ENCODE measurements at places on chromosomes 4 and X.

- DNase-seq: no peak
Observed at GRCh38 chr4:11299016-11299415, 129.7 kb downstream of the HS3ST1 start.

DNA sequence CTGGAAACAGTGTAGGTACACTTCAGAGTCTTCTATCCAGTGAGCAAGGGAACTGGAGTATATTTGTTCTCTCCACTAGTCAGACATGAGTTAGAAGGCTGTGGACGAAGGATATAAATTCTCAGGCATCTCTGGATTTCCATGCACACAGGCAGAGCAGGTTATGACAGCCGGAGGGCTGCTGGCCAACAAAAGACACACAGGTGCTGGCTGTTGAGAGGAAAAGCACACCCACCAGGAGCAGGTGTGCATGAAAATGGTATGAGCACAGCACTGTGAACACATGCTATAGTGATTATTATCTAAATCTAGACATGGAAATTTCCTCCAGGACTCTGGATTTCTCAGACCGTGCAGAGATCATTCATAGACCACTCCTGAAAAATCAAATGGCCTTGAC, 444.7 kb upstream of the RPS6KA3 start:
- DNase-seq: no peak

GRCh38 chr4:85166318-85166717, 199.8 kb upstream of the WDFY3 start:
- DNase-seq: no peak

GRCh38 chr4:185997296-185997695, 71.7 kb upstream of the TLR3 start:
- DNase-seq: no peak

- DNase-seq: no peak
Observed at GRCh38 chr4:143232277-143232676, 47.6 kb downstream of the USP38 start.

- DNase-seq: no peak
Observed at GRCh38 chrX:10725071-10725470, 104.7 kb upstream of the MID1 start.

GRCh38 chrX:48826876-48827653, 752 bp downstream of the ERAS start:
- DNase-seq: no peak

DNA sequence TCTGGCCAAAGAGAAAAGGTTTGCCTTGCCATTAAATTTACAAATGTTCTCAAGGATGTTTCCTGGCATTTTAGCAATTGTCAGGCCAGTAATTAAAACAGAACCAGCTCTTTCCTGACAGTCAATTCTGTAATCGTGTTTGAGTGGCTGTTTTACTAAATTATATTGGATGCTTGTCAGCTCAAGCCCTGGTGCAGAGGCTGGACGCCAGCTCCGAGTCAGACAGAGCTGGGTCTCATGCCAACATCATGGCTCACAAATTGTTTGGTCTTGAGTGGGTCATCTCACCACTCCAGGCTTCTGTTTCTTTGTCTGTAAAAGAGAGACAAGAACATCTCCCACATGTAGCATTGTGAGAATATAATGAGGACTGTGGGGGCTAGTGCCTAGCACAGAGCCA, 190.3 kb upstream of the PSAPL1 start:
- no peak for DNase-seq

DNA sequence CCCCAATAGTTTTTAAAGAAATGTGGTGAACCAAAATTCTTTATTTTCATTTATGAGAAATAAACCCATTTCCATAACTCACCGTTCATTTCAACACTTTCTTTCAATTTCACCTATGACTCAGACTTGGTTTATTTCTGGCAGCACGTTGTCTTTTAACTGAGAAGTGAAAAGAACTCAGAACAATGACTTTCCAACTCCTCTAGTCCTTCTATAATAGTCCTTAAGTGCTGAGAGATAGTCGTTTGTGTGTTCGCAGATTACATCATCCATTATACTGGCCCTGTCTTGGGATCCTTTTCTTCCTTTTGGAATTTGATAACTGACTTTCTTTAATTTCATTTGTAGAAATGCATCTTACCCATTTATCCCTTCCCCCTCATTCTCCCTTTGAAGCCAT, 113.6 kb downstream of the GLUD2 start:
- DNase-seq: peak; percentile 0

DNA sequence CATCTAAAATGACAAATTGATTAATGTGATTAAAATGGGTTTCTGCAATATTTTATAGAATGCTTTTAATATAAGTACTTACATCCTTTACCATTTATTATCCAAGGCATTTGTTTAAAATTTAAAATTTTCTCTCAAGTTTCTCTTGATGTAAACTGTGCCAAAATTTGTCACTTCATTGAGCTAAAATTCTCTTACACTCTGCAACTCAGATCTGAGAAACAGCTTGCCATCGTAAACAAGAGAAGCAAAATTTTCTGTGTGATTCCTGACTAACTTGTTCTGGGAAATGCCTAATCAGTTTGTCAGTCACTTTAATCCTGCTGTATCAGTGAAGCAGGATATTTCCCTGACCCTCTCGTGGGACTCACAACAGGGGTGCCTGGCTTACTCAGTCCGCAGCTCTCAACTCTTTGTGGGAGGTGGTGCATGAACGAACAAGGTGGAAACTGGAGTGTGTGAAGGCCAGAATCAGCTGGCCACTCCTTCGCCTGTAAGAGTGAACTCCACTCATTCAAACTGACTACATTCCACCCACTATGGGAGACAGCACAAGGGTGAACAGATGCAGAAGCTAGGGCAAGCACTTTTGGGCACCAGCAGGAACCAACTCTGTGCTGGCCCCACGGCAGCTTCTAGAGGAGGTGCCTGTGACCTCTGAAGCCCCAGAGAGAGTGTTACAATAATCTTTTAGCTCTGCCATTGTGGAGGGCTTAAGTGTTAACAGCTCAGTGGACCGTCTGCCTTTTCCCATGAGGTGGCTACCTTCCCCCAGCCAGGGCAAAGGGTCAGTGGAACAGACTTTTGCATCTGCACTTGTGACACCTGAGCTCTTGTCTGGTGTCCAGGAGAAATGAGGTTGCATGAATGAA, 349.4 kb downstream of the FAT4 start:
- no peak for DNase-seq

- DNase-seq: no peak
Observed at GRCh38 chrX:34404386-34405070, 252.6 kb downstream of the TMEM47 start.

DNA sequence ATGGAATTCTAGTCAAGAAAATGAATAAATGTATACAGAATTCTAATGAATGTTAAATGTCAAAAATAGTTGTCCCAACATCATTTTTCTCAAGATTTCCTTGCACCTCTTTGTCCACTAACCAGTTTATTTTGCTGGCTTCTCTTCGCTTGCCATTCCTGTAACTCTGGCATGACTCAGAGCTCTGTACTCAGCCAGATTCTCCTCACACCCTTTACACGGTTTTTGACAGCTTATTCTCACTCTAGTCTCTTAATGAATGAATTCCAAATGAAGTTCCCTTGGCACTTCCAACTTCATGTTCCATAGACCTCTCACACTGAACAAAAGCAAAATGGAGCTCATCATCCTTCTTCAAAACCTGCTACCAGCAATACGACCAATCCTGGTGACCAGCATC, 419.3 kb upstream of the SLIT2 start:
- no peak for DNase-seq

DNA sequence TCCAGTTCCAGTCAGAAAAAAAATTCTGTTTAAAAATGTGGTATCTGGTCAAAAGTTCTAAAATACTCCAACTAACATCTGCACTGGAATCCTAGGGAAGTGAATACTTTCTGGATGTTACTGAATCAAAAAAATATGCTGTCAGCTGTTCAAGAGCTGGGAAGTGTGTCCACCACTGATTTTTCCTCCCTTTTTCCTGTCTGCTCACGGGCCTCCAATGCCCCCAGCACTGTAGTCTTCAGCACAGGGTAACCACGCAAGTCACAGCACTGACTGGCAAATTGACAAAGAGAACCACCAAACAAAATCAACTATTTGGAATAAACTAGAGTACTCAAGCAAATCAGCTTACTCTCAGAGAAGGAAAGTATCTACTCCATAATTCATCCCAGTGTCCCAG, 9.9 kb downstream of the VEGFC start:
- no peak for DNase-seq

GRCh38 chrX:23902419-23902818, 5.3 kb downstream of the APOO start:
- DNase-seq: peak; percentile 64

- peak; percentile 12 for DNase-seq
Observed at GRCh38 chr4:4677556-4678522, 136.0 kb upstream of the STX18 start.

DNA sequence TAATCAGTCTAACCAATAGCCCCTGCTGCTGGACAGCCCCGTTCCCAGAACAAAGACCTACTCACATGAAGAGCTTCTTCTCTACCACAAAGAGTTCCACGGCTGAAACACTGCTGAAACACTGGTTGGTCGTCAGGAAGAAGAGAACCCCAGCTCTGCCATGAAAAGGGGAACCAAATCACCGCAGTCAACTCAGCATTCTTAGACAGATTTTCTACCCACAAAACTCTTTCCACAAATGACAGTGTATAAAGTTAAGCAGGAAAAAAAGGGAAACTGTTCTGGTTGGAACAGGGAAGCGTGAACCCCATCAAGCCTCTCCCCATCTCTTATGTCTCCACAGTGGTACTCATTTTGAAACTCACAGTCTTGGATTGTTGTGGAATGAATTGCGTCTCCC, 57.3 kb downstream of the ABCG2 start:
- peak; percentile 66 for DNase-seq

All from suppressor macrophage treated with lipopolysaccharide for 4 hours (primary cell).